ENCODE measurements at places on chromosomes 13 and 19. TPM values are rescaled to one million over a fixed set of nuclear protein-coding genes. Genes with fewer than 3 reads are reported as not detected.
A peak's percentile ranks its signal among the peaks of the same experiment; 100 is the strongest.

DNA sequence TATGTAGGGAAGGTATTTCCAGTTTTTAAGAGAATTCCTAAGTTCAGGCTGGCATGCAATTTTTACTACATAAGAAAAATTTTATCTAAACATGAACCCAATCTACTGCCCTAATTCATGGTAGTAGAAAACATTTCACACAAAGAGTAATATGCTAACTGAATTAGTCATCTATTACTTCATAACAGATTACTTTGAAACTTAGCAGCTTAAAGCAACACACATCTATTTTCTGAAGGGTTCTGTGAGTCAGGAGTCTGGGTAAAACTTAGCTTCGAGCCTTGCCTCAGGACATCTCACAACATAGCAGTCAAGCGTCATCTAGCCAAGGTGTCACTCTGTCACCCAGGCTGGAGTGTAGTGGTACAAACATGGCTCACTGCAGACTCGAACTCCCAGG lies 537.5 kb downstream of the DCT start:
- H3K36me3 ChIP-seq = no peaks in the 10 kb centered on the region
- no peak overlapping the region for H3K27ac ChIP-seq
- no peaks in the 10 kb centered on the region for H3K27me3 ChIP-seq
- no peak overlapping the region for H3K4me3 ChIP-seq
- DNase-seq = no peak

DNA sequence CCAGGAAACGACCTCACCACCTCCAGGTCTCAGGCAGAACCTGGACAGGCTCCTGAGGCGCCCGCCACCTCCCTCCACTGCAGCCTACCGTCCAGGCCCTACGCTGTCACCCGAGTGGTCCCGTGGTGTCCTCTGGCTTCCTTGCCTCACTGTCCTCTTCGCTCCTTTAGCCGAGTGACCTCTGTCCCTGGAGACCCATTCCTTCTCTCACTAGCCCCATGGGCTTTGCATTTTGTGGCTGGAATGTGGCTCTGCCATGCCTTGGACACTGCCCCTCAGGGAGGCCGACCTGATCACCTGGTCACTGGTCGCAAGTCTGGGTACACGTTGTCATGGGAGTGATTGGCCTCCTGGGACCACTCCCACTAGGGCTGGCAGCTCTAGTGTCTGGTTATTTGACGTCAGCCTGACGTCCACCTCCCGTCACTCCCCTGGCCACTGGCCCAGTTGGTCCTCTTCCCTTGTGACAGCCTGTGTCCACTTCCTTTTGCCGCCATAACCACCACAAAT lies 17.9 kb downstream of the SLC25A42 start:
- no peak overlapping the region for H3K4me3 ChIP-seq
- H3K27ac ChIP-seq = no peak overlapping the region
- H3K36me3 ChIP-seq = no peaks in the 10 kb centered on the region
- DNase-seq = no peak

DNA sequence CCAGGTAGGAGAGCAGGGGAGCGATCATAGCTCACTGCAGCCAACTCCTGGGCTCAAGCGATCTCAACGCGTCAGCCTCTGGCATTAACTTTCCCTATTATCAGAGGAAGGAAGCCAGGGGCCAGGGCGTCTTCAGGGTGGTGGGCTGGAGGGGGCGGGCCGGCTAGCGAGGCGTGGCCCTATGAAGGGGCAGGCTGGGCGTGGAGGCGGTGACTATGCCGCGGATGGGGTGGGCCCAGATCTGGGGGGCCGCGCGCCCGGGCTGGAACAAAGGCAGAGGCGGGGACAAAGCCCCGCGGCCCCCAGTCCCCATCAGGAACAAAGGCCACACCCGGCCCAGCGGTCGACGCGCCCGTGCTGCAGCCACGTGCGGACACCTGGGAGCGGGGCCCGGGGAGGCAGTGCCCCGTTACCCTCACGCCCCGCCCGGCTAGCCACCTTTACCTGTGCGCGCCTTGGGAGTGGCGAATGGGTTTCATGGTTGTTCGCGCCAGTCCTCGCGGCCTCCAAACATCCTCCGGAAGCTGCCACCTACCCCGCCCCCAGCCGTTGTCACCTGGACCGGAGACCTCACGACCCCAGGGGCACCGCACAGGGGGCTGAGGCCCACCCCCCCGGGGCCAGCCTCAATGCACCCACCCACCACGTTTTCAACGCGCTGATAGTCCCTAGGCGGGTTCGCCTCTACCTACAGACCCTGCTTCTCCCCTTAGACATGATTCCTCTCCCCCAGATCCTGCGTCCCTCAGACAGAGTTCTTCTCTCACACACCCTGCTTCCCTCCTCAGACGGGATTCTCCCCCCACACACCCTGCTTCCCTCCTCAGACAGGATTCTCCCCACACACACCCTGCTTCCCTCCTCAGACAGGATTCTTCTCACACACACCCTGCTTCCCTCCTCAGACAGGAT lies 5.4 kb upstream of the TRIM28 start:
- peak overlapping the region; percentile 34 for H3K4me3 ChIP-seq
- peaks cover 3% of the 10 kb centered on the region for H3K27me3 ChIP-seq
- DNase-seq = no peak
- H3K4me1 ChIP-seq = peaks cover 17% of the 10 kb centered on the region
- H3K27ac ChIP-seq = peak overlapping the region; percentile 61

Gene GAS6
- 165 TPM for total RNA-seq

Gene LIN7B
- total RNA-seq = 3.1 TPM

DNA sequence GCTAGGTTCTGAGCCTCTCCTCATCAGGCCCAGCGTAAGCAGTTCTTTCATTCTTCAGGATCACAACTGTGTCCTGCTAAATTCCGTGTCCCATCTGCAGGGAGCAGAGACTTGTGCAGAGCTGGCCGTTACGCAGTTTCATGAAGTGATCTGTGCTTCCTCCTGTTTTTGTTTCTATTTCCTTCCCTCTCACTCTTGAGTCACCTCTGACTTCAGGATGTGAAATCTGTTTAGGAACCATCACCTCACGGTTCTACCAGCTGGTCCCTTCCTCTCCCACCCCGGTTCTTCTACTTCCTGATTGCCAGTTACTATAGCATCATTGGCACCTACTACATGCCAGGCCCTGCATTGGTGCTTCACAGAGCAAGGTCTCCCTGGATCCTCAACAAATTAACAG lies 8.5 kb downstream of the MAU2 start:
- no peak overlapping the region for H3K4me3 ChIP-seq
- H3K27me3 ChIP-seq = no peaks in the 10 kb centered on the region
- peaks cover 86% of the 10 kb centered on the region for H3K36me3 ChIP-seq
- DNase-seq = no peak

GRCh38 chr19:18869023-18869618 lies 26.8 kb downstream of the CERS1 start:
- H3K27ac ChIP-seq = no peak overlapping the region
- H3K36me3 ChIP-seq = peaks cover 38% of the 10 kb centered on the region
- H3K4me1 ChIP-seq = peaks cover 20% of the 10 kb centered on the region

DNA sequence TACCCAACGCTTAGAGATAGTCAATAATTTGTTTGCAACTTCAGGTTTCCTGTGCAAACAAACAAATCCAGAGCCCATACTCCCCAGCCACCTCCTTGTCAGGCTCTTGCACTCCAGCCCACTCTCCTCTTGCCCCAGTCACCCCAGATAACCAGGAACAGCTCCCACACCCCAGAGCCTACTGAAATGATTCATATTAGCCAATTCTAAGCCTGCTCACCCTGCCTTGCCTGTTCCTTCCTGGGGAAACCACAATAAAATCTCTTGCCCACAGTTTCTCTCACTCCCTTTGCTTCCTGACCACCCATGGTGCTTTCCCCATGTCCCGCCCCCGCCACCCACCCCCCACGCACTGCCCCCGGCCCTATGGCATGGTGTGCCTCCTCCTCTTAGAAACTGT lies 3.8 kb upstream of the ACTL9 start:
- H3K27me3 ChIP-seq = no peaks in the 10 kb centered on the region
- no peaks in the 10 kb centered on the region for H3K4me1 ChIP-seq
- H3K4me3 ChIP-seq = no peak overlapping the region
- H3K27ac ChIP-seq = no peak overlapping the region
- H3K36me3 ChIP-seq = no peaks in the 10 kb centered on the region
